ENCODE measurements at places on chromosomes 4 and X. TPM values are rescaled to one million over a fixed set of nuclear protein-coding genes. Genes with fewer than 3 reads are reported as not detected.

- H3K4me1 ChIP-seq = no peaks in the 10 kb centered on the region
- no peaks in the 10 kb centered on the region for H3K36me3 ChIP-seq
- no peak overlapping the region for H3K27ac ChIP-seq
- DNase-seq = no peak
Observed at GRCh38 chrX:24874604-24875247, 141.0 kb downstream of the ARX start.

DNA sequence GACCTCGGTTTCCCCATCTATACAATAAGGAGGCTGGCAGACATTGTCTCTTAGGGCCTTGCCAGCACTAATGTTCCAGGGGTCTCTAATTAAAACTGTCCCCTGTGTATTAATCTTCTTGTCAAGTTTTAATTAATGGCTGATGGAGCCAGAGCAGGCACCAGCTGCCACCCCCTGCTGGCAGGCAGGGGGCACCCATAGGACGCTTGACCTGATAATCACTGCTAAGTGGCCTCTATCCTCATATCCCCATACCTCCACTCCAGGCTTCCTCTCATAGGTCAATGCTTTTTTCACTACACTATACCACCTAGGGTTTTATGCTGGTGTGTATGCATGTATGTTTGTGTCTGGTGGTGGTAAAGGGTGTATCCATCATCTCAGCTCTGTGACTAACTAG is 89.4 kb downstream of the EFNB1 start:
- no peaks in the 10 kb centered on the region for H3K27me3 ChIP-seq
- H3K4me3 ChIP-seq = no peak overlapping the region
- no peak for DNase-seq
- H3K27ac ChIP-seq = no peak overlapping the region
- no peaks in the 10 kb centered on the region for H3K36me3 ChIP-seq

DNA sequence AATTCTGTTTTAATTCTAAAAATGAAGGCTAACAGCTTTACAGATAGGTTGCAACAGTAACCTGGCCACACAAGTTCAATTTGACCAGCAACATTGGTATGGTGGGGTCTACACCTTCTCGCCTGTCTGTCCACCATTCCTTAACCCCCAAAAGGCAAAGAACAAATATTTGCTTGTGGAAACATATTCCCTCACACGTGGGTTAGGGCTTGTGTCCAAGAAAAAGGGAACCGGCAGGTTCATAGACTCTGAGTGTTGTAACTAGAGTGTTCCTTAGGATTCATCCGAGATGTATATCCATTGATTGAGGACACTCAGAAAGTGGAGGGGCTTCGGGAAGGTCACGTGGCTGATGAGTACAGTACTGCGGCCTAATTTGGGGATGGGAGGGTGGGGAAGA is 54.1 kb downstream of the C4orf51 start:
- no peaks in the 10 kb centered on the region for H3K36me3 ChIP-seq
- H3K4me3 ChIP-seq = no peak overlapping the region
- peaks cover 16% of the 10 kb centered on the region for H3K4me1 ChIP-seq
- DNase-seq = no peak
- H3K27ac ChIP-seq = peak overlapping the region; percentile 98

DNA sequence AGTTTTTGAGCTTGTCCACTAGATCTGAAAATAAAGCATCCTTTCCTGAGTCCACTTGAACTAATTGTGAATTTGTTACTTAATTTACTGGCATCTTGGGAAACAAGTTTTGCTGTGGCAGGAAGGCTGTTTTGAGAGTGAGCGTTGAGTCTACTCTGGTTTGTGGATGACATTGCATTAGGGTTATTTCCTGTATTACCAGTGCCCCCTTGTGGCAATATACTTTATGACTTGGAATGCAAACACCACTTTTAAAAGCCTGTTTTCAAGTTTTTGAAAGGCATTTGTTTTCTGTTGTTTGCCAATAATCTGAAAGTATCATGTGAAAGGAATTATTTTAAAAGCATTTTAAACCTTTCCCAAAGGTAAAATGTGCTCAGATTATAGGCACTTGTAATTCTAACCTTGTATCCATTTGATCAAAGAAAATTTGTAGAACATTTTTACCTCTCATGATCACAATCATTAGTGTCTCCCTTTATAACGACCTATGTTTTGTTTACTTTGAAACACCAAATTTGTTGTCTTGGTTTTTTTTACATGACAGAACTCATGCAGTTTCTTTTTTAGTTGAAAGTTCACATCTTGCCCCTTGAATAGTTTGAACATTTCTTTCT is 18.0 kb upstream of the CYP2U1 start:
- no peak overlapping the region for H3K27ac ChIP-seq
- peaks cover 28% of the 10 kb centered on the region for H3K36me3 ChIP-seq
- no peaks in the 10 kb centered on the region for H3K4me1 ChIP-seq
- DNase-seq = peak; percentile 71

GRCh38 chrX:14916017-14916674 is 42.9 kb downstream of the MOSPD2 start:
- no peaks in the 10 kb centered on the region for H3K27me3 ChIP-seq
- H3K4me1 ChIP-seq = no peaks in the 10 kb centered on the region
- DNase-seq = no peak
- no peaks in the 10 kb centered on the region for H3K36me3 ChIP-seq
- no peak overlapping the region for H3K4me3 ChIP-seq

The MAGEC1 gene
- polyA plus RNA-seq = not detected

The SLC16A2 gene
- 24.2 TPM for polyA plus RNA-seq

All from left lung (tissue), 14 donors.